ENCODE measurements at places on chromosomes 6 and 20.
A peak's percentile ranks its signal among the peaks of the same experiment; 100 is the strongest.

DNA sequence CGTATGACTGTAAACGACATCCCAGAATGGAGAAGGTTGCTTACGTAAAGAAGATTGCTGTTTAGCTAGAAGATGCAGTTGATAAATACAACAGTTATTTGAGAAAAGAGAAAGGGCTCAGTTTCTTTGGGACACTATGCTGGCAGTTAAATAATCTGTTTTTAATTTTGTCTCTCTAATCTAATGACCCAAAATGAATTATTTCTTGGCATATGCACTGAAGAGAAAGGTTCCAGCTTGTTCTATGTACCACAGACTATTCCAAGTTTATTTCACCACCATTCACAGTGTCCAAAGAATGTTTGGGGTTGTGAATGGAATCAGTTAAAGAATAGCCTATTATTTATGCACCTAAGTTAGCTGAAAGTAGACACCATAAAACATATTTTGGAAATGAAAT lies 449.9 kb downstream of the RNF144B start:
- no peak for DNase-seq

GRCh38 chr6:163182696-163183095 lies 231.8 kb upstream of the QKI start:
- no peak for DNase-seq

DNA sequence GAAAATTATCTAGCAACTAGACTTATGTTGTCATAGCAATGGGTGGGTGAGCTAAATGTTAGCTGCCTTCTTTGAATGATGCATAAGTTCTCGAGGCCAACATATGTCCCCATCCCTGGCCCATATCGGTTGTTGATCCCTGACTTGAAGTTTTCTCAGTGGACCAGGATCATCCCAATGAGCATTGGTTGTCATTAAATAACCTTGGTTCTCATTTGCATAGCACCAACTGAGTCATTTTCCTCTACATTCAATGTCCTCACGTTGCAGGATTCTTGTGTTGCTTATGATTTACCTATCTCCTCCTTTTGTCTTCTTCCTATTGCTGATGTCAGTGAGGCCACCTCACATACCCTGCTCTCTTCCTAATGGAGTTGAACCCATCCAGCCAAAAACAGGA lies 12.1 kb upstream of the AHCY start:
- DNase-seq: no peak

GRCh38 chr6:3228771-3229565 lies 1.5 kb upstream of the TUBB2B start:
- no peak for DNase-seq

GRCh38 chr6:161901740-161902426 lies 628.0 kb upstream of the AGPAT4 start:
- no peak for DNase-seq

DNA sequence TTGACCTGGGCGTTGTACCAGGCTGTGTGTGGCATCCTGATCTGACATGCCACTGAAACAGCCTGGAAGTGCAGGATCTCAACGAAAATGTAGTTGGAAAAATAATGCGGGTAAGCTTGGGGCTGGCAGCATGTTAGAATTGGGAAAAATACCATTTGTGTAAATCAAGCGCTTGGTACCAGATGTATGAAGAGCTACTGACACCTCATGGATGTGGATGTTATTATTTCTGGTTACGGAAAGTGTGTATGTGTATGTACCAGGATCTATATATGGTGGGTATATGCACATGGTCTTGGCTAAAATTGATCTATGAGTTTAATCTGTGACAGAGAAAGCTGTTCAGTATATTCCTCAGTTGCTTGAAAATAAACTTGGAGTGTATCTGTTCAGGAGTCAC lies 22.7 kb downstream of the HIVEP1 start:
- no peak for DNase-seq

DNA sequence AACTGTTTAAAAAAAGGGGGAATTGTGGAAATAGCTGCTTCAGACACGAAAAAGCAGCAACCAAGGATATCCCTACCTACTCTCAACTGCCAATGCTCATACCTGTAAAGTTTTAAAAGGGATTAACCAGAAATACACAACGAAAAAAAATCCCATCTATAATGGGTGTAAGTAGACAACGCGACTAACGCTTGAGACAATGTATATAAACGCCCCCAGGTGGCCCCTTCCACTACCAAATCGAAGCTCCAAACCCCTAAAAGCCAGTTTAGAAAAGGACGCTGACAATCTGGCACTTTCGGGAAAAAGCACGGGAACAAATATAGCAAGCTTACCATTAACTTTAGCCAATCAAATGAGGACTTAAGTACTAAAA lies 94.5 kb upstream of the BTN3A2 start:
- DNase-seq: no peak

- DNase-seq: no peak
Measured at GRCh38 chr6:142627474-142627873, 317.5 kb downstream of the HIVEP2 start.

- no peak for DNase-seq
Measured at GRCh38 chr6:136249336-136249735, 775 bp downstream of the MTFR2 start.

- no peak for DNase-seq
Measured at GRCh38 chr20:44993343-44993742, 27.0 kb downstream of the STK4 start.

DNA sequence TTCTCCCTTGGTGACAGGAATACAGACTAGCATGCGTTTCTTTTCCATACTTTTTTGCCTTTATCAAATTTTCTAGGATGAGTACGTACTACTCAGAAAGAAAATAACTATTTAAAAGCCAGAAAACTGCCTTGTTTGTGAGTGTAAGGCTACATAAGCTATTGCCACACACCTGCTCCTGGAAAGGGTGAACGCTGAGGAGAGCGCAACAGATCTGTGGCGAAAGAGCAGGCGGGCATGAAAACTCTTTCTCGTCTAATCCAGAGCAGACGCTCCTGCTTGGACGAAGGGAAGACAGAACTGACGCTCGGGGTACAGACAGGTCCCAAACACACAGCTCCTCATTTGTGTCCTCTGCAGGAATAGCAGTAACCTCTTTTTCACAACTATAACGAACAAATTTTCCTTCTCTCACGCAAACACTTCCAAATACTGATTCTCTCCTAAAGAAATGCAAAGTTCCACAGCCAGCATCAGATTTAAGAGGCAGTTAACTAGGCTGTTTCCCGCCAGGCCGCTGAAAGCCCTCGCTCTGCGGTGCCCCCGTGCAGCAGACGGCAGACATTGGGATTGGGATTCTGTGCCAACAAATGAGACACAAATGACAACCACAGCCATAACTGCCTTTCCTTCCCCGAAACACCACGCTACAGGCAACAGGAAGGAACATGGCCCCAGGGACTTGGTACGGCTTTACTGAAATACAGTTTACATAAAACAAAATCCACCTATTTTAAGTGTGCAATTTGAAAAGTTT lies 20.0 kb downstream of the TAF4 start:
- DNase-seq: no peak

GRCh38 chr6:41345901-41346300 lies 10.5 kb downstream of the NCR2 start:
- DNase-seq: peak; percentile 43

GRCh38 chr6:150209415-150209814 lies 66.6 kb downstream of the PPP1R14C start:
- no peak for DNase-seq

- peak; percentile 62 for DNase-seq
Measured at GRCh38 chr6:6724539-6725467, 136.3 kb downstream of the LY86 start.

GRCh38 chr20:48230216-48230615 lies 444.9 kb upstream of the SULF2 start:
- no peak for DNase-seq

DNA sequence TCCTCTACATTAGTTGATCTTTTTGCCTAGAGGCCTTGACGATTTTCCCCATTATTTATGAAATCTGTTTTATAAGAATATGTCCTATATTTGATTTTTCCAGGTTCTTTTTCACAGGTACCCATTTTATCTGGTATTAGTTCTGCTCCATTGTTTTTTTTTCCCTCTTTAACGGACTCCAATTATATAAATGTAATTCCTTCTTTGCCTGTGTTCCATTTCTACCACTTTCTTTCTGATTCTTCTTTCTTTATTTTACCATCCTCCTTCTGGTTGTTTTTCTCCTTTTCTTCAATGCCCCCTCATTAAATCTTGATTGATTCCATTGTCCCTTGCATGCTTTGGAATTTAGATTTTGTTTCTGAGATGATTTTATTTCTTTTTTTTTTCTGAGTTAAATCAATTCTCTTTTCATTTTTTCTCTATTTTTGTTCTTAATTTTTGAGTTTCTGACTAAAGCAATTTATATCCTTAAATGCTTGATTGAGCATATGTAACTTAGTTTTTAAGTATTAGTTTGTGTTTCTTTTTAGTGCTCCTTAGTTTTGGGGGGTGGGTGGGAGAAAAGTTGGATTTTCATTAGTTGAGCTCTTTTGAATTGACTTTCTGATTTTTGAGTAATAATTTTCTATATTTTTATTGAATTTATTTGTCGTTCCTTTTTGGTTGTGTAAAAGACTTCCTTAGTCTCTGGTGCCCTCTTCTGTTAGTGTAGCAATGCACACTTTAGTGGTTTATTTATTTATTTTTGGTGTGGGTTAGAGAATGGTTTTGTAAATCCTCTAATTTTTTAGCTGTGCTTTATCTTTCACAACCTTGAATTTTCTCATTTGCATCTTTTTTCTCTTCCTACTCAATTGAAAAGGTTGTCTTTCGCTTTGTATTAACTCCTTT lies 140.8 kb downstream of the FARS2 start:
- no peak for DNase-seq

DNA sequence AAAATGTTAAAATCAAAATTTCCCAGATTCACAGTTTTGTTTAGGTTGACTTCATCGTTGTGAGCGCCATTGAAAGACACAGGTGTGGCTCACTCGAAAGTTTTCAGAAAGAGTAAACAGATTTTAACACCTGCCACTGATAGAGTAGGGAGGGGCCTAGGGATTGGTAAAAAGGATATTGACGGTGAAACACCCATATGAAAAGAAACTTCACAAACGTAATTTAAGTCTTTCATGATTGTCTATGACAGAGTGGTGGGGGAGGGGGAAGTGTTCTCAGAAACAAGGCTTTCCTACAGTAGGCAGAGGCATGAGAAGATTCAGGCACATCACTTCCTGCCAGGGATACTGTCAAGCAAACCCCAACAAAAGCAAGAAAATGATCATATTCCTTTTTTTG lies 101.4 kb downstream of the PERP start:
- no peak for DNase-seq

DNA sequence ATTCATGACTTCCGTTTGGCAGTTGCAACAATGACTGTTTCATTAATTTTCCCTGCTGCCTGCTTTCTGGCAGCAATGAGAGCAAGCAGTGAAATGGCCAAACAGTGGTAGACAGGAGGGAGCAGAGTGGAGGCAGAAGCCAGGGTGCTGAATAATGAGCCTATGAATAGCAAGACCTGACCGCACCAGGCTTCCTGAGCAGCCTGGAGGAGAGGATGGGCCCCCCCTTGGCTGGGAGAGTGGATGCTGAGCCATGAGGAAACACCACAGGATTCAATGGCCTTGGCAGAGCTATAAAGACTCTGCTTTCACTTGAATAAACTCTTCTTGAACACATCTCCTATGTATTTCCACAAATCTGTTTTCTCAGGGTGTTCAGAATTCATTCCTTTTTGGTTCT lies 68.1 kb upstream of the SNRPB2 start:
- DNase-seq: no peak

- DNase-seq: no peak
Measured at GRCh38 chr6:123352279-123352678, 284.5 kb downstream of the TRDN start.

GRCh38 chr6:170022291-170022722 lies 268.6 kb downstream of the DLL1 start:
- no peak for DNase-seq

DNA sequence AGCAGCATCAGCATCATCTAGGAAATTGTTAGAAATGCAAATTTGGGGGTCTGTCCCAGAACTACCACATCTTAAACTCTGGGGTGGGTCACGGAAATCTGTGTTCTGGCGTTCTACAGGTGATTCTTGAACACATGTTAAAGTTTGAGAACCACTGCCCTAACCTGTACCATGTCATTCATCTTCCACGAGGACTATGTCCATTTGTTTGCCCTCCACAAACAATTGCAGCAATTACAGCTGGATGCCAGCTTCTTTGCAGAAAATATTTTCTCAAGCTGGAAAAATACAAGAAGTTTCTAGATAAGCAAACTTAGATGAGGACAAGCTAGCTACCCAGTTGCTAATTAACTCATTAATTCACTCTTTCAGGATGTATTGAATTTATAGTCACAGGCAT lies 54.1 kb downstream of the MAFB start:
- no peak for DNase-seq

DNA sequence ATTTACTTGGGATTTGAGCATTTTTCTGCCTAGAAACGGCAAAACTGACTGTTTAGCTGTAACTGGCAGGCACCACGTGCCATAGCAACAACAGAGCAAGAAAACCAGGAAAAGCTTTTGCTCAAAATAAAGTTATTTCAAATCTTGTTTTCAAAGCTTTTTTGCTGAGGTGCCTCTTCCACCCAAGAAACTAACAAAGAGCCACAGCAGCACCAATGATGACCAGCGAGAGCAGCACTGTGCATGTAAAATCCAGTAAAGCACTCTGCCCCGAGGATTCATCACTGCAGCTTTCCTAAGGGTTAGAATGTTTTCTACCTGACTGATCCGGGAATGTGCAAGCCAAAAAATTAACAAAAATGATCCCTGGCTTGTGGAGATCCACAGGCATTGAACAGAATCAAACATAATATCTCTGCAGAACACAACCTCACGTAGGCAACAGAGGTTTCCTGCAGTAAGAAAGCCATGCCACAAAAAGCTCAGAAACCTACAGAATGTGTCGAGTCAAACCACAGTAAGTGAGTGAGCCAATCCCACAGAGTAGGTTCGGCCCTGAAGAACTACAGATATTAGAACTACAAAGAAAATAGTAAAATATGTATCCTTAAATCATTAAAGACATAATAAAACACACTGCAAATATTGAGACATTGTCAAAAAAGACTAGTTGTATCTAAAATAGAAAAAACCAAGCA lies 7.4 kb upstream of the ULBP3 start:
- no peak for DNase-seq

DNA sequence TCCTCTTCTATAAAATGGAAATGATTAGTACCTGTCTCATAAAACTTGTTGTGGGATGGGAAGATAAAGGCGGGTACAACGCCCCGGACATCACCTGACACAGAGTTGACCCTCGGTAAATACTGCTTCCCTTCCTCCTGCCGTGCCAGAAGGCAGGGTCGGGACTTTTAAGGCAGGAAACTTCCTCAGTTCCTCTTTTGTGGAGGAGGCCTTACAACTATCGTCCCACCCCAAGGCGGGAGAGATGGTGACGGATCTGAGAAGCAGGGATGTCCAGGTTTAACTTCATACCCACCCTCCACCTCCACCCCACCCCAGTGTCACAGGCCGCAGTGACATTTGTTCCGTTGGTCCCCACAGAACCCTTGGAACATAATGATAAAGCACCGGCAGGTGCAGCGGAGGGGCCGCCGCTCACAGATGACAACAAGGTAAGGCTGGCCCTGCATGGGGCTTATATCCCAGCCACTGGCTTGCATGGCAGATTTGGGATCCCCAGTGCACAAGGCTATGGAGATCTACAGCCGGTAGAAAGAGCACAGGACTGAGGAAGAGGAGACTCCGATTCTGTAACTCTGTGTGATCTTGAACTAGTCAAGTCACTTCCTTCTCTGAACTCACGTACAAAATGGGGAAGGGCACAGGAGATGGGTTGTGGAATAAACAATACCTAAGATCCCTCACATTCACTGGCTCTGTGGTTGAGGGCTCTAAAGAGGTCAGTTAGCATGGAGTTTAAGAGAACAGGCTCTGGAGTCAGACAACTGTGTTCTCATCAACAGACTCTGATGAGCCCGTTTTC lies 764 bp downstream of the DNTTIP1 start:
- DNase-seq: no peak

- no peak for DNase-seq
Measured at GRCh38 chr6:3755637-3756545, 4.4 kb upstream of the PXDC1 start.
